Ammon's horn (tissue), 1 donor: ENCODE measurements at places on chromosomes 1 and 21.

DNA sequence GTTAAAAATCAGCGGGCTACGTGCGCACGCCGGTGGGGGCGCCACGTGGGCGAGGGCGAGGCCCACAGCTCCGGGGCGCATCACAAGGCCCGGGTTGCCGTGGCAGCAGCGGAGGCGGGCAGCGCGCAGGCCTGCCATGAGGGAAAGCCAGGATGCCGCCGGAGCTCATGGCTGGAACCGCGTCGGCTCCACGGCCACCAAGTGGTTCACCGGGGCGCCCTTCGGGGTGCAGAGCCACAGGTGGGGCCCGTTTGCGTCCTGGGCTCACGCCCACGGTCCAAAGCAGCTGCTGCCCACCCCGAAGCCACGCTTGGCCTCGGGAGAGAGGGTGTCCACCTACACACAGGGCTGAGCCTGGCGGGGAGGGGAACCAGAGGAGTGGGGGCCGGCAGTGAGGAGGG lies 4.9 kb upstream of the TTC22 start:
- peak; percentile 39 for DNase-seq

DNA sequence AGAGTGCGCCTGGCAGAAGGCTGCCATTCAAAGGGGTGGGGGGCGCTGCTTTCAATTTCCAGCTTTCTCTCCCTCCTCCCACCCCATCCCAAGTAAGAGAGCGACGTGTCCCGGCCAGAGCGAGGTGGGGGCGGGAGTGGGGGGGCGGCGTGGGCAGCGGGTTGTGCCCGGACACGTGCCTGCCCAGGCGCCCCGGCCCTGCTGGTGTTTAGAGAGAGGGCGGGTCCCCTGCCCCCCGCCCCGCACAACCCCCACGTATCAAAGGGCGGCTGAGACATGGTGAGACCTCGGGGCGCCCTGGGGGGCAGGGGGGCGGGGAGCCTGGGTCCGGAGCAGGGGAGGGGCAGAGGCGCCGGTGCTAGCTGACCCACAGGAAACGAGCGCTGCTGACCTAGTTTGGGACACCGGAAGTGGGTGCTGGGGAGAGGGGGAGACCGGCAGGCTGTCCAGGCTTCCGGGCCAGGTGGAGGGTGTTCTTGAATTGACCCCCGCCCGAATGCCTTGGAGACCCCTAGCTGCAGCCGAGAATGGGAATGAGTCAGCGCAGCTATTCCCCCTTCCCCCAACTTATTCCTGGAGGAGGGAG lies 1.3 kb downstream of the ZBTB7B start:
- peak; percentile 61 for DNase-seq

DNA sequence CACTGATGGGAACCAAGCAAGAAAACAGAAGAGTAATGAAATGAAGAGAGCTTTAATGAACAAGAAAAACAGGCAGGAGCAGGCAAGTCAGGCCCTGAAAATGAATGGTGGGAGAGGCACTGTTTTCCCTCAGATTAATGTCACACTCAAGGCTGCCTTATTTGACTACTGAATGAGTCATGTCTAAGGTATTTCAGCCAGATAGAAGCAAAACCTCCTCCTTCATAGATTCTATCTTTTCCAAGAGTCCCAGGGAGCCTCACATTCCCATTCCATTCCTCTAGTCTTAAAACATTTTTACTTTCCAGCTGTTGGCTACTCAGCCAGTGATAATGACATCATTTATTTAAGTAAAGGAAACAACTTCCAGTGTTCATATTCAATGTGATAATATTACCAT lies 228.4 kb upstream of the NRIP1 start:
- DNase-seq: no peak

DNA sequence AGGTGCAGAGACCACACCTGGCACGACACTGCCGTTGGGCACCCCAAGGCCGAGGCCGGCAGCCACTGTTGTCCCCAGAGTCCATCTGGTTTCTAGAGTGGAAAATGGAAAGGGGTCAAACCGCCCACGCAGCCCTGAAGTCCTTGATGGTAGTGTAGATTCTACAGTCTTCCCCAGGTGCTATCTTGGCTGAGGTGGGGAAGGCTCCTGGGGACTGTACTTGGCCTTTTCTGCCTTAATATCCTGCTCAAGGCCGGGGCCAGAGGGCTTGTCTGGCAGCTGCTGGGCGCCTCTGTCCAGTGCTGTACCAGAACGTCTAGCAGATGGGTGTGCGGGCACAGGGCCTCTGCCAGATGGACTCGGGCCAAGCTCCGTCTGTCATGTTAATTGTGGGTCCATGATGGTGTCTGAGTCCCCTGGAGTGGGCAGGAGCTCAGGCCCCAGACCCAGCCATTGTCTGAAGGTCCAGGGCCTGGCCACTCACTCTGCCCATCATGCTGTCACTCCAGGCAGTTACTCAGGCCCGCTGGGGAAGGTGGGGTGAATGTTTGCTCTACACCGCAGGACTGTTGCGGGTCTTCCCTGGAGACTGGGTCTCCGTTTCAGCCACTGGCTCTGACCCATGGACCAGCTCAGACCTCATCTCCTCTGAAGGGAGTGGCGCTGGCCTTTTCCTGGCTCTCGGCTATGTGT lies 161.9 kb upstream of the COL6A1 start:
- no peak for DNase-seq

DNA sequence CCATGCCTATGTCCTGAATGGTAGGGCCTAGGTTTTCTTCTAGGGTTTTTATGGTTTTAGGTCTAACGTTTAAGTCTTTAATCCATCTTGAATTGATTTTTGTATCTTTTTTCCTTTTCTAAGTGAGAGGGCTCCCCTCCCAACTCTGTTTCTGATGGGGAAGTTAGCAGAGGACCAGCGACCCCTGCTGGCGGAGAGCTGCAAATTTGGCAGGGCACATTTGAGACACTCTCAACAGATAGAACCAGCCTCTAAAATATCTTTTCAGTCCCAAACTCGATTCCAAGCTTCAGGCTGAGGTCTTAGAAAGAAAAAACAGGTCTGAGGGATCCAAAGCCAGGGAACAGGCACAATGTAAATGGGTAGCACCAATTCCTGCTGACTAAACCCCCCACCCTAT lies 32.5 kb downstream of the LRRC3 start:
- no peak for DNase-seq

GRCh38 chr1:228541725-228542124 lies 54.5 kb downstream of the RNF187 start:
- no peak for DNase-seq

GRCh38 chr1:33932871-33933270 lies 69.0 kb downstream of the HMGB4 start:
- no peak for DNase-seq

DNA sequence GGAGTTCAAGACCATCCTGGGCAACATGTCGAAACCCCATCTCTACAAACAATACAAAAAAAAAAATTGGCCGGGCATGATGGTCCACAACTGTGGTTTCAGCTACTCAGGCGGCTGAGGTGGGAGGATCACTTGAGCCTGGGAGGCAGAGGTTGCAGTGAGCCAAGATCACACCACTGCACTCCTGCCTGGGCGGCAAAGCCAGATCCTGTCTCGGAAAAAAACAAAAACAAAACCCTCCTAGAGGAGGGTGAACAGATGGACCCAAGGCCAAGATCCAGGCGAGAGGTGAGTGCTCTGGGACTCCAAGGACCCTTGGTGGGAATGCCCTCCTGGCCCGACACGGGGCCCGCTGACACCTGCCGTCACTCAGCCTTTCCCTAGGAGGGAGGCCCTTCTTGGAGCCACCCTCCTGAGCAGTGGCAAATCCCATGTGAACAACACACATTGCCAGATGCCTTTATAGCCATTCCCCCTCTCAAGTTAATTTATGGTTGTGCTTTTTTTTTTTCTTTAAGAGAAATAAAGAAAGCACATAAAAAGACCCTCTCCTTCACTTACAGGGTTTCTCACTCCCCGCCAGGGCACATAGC lies 380 bp downstream of the TFF2 start:
- DNase-seq: no peak

DNA sequence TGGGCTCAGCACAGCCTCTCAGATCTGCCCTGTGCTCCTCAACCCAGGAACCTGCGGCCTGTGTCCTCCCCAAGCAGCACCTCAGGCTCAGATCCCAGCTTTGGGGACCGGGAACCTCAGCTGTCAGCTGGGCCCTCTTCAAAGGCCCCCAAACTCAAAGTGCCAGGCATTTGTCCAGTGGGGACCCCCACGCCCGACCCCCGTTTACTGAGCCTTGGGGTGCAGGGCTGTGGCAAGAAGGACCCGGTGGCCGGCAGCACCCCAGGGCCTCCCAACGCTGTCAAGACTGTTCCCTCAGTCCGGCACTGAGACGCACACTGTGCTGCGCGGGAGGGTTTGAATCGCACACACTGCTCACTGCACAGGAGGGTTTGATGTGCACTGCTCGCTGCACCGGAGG lies 35.0 kb downstream of the MORN1 start:
- no peak for DNase-seq

DNA sequence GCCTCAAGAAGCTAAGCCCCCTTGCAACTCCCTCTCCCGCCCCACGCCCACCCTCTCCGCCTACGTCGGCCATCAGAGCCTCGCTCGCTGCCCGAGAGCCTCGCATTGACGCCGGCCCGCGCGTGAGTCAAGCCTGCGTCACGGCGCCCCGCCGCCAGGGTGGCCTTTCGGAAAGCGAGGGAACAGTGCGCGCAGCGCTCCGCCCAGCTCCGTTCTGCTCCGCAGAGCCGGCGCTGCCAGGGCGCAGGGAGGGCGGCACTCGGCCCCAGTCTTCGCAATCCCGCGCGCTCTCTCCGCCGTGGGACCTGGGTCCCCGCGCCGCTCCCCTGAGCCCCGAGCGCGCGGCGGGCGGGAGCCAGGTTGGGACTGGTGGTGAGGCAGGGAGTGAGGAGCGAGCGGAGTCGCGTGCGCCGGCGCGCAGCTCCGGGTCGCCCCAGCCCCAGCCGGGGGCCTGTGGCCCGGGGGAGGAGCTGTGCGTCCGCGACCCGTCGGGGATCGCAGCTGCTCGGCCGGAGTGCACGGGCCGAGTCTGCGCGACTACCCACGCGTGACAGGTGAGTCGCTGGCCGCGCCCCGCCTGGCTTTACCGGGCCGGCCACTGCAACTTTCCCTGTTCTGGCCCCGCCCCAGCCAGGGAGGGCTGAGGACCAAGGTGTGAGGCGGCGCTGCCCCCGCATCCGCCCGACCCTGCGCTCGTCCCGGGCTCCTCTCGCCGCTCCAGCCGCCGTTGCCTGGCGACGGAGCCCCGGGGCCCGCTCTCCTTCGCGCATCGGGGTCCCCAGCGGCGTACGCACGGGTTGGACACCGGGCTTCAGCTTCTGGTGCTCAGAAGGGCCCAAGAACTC lies at the start of gene SLC6A17:
SLC6A17 (plus strand) TSS at position 165 of the 845 bp plus-strand sequence. CDS start 16,436 bp downstream, outside the sequence.
- peak; percentile 54 for DNase-seq
